ENCODE measurements at places on chromosomes 1 and 21.

GRCh38 chr1:158371188-158371953, 17.7 kb downstream of the CD1E start:
- peak; percentile 6 for DNase-seq

DNA sequence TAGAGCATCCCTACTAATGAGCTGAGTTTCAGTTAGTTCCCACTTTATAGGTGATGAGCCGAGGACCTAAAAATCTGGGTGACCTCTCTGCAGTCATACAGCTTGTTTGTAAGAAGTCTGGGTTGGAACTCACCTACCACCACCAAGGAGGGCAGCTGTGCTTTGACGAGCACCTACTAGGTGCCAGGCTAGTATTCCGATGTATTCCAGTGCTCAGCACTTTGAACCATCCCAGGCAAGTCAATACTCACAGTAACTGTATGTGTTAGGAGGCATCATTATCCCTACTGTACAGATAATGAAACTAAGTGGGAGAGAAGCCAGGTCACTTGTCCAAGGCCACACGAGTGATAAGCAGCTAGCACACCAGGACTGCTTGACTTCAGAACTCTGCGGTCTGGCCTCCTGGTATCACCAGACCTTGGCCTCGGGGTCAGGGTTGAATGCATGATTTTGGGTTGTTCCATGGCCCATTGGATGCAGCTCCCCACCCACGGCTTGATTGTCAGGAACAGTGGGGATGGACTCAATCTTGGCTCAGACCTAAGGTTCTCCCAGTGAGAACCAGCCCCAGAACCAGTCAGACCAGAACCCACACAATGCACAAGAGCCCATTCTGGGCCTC, 20.7 kb downstream of the ECE1 start:
- DNase-seq, result no peak

DNA sequence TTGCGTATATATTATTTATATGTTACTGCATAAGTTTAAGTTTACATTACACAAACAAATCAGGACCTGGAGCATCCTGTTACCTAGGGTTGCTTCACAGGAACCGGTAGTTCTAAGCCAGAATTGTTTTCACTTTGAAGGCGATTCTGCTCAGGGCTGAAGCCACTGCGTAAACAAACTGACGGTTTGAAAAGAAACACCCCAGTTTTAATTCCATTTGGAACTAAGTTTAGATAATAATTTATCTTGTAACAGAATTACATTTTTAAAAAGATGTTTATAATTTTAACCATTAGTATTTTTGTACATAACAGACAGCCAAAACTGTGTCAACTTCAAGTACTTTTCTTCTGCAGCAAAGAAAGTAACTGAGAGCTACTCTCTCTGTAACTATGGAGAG, 282.1 kb upstream of the LYPLAL1 start:
- no peak for DNase-seq

DNA sequence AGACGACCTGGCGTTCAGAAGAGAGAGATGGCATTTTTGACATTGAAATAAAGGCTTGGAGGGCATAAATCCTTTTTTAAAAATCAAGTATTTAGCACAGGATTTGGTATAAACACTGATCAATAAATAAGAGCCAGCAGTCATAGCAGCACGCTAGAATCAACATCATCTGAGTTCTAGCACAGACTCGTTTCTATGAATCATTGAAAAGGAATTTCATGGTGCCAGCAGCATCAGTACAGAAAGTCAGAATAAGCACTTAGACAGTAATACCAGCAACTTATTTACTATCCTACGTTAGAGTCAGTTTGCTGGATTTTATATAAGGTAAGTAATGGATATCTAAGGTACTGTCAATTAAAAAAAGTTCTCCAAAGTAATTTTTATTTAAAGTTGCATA, 119.3 kb downstream of the HLCS start:
- DNase-seq, result no peak

GRCh38 chr1:77954521-77954920, 24.4 kb downstream of the FUBP1 start:
- DNase-seq, result no peak

GRCh38 chr1:66984491-66984890, 59.7 kb downstream of the MIER1 start:
- DNase-seq, result no peak

DNA sequence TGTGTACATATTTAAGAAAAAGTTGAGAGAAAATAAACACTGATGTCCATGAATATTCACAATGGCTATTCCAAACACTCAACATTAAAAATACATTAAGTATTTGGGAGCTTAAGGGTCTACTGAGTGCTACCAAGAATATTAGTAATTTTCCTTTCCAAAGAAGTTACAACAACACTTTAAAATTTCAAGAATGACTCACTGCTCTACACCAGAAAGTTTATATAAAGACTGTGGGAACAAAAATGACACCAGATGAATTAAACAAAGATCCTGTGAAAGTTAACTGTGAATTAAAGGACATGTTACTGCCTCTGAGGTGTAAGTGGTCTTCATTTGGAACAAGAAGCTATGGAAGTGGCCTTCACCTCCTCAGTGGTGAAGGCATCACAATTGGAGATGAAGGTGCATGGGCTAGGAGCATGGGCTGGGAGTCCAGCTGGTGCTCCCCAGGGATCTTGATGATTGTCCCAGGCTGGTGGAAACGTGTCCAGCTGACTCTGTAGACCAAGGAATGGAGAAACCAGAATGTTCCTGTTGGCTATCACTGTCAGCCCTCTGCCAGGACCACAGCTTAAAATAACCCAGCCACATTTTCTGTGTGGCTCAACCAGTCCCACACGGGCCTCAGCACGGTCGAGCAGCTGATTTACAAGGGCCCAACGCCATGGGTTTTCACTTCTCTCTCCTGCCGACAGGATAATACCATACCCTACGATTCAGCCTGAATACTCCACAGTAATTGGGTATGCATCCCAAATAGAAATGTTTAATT, 28.8 kb downstream of the TAF5L start:
- no peak for DNase-seq

GRCh38 chr1:57311411-57311810, 112.4 kb downstream of the DAB1 start:
- no peak for DNase-seq

- DNase-seq, result no peak
Observed at GRCh38 chr1:157862114-157863070, 20.8 kb upstream of the CD5L start.
